Karpas-422 (cell line): ENCODE measurements at places on chromosomes 12 and 14. TPM values are rescaled to one million over a fixed set of nuclear protein-coding genes. Genes with fewer than 3 reads are reported as not detected.
A peak's percentile ranks its signal among the peaks of the same experiment; 100 is the strongest.

DNA sequence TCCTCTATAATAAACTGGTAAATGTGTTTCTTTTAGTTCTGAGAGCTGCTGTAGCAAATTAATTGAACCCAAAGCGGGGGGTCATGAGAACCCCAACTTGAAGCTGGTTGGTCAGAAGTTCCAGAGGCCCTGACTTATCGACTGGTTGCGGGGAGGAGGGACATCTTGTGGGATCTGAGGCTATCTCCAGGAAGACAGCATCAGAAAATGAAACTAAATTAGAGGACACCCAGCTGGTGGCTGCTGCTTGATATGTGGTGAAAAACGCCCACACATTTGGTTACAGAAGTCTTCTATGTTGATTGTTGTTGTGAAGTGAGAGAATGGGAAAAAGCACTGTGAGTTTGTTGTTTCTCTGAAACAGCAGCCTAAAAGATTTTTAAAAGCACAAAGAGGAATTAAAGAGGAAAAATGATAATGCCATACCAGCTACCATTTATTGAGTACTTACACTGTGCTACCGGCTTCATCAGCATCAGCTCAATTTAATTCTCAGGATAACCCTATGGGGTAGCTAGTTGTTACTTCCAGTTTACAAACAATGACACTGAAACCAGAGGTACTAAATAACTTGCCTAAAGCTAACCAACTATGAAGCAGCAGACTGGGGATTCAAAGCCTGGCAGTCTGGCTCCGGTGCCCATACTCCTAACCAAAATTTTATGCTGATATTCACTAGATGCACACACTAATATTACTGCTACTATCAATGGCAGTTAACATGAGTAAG, 24.3 kb downstream of the DDX24 start:
- DNase-seq = no peak

Gene LRTM2
- total RNA-seq = not detected in 2 replicates

DNA sequence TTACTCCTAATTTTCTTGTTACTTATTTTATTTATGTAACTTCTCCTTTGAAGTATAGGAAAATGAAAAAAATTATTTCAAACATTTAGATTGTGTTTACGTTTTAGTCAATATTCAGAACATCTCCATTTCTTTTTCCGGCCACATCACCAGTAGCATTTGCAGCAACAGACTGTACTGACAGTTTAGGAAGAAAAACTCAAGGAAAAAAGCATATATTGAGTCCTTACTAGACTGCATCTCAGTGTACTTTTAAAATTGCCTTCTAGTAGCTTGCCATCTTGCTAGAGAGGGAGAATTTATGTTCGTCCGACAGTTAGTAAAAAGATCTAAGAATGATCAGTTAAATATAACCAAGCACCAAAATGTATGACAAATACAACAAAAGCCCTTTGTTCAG, 625.0 kb upstream of the MIS18BP1 start:
- no peak for DNase-seq

DNA sequence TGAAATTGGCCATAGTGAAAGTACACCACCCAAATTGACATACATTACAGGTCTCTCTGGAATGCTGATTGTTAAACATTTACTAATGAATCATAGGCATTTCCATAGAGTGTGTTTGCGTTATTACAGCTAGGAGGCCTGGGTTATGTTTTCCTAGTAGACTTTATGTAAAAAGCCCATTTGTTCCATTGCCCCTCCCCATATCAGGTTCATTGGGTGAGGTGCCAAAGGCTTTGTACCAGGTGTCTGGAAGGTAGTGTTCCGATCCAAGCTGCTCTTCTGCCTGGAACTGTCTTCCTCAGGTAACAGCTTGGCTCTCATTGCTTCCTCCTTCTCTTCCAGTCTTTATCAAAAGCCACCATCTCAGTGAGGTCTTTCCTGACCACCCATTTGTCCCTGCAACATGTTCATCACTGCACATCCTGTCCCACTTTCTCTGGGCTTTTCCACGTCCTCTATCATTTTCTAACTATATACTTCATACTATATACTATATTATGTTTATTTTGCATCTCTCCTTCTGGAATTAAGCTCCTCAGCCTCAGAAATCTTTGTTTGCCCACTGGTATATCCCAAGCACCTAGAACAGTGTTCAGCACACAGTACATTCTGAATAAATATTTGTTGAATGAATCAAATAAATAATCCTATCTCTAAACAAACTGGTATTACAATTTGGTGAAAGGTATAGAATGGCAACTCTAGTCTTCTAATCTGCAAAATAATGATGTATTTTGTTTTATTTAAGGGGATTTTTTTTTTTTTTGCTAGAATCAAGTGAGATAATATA, 252.3 kb downstream of the KTN1 start:
- DNase-seq = no peak

Gene SYCP3
- not detected in 2 replicates for total RNA-seq

Gene PLCZ1
- total RNA-seq = not detected in 2 replicates

GRCh38 chr14:50089208-50089607, 27.2 kb downstream of the VCPKMT start:
- no peak for DNase-seq

Gene CMA1
- total RNA-seq = not detected in 2 replicates

GRCh38 chr14:21070610-21071224, 613 bp downstream of the ARHGEF40 start:
- DNase-seq = no peak

Gene BICDL1
- 28.5 and 57.6 TPM in 2 replicates for total RNA-seq

Gene MUCL1
- total RNA-seq = not detected in 2 replicates

- DNase-seq = no peak
These were observed 74.2 kb downstream of the SMOC1 start for GRCh38 chr14:69953266-69953915.

GRCh38 chr14:75860561-75861160, 121.1 kb downstream of the TGFB3 start:
- DNase-seq = no peak

DNA sequence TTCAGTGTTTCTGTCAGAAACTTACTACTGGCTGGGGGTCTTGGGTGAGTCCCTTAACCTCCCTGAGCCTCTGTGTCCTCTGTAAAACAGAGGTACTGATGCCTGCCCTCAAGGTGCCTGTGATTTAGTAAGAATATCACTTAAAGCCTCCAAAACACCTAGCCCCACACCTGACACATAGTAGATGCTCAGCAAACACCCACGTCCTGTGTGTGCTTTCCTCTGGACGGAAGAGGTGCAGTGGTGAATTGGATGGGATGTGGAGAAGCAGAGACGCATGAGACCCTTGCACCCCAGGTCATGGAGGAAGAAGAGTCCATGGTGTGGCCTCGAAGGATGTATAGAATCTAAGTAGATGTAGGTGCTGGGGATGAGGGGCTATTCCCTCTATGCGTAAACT, 110.6 kb downstream of the LGMN start:
- DNase-seq = no peak

DNA sequence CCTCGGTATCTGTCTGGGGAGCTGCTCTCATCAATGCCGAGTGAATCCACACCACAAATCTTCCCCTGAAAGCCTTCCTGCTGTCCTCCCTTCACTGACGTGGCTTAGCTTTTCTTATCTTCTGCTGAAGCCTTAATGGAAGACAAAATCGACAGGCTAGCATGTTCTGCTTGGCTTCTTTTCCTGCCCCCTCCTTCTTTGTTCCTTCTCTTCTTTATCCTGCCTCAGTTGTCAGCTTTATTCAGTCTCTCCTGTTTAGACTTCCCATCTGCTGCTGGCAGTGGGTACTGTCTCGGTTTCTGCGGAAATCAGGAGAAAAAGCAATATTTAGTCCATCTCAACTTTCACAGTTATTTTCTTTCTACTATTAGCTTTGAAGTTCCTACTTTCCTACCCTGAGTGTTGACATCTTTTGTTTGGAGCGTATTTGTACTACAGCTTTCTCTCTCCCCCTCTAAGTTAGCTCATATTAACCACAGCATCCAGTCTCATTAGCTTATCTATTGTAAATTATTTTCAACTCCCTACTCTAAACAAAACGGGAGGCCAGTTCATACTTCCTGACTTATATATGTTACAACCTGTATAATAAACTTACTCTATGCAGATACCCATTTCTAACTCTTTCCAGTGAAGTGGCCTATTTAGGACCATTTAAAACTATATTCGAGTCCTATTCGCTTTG, 226.0 kb downstream of the DACT1 start:
- DNase-seq = no peak

DNA sequence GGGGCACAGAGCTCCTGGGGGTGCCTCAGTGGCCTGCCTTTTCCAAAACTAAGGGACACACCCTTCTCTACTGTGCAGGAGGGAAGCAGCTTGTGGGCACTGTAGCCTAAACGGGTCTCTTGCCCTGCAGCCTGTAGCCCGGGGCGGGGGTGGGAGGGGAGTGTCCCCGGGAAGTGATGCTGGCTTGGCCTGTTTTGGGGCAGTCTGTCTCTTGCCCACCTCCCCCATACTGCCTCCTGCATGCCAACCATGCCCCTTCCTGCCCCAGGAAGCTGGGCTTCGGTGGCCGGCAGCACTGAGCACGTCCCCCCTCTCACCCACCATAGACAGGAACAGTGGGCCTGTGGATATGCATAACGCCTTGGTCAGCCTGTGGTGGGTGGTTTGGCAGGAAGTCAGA, 43.4 kb downstream of the PRIMA1 start:
- no peak for DNase-seq

DNA sequence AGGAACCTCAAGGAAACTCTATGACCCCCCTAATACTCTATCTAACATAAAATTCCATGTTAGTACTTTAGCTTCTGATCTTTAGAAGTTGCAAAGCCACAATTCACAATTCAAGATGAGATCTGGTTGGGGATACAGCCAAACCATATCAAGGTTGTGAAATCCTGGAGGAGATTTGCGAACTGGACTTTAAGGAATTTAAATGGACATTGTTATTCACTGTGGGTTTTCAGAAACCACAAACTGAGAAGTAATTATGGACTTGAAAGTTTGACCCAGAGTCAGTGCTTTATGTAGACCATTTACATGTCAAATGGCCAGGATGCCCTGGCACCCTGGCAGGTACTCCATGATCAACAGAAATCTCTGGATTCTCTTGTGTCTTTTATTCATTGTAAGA, 14.2 kb upstream of the CDKL1 start:
- DNase-seq = no peak

GRCh38 chr14:104321802-104322130, 183.4 kb downstream of the KIF26A start:
- no peak for DNase-seq

DNA sequence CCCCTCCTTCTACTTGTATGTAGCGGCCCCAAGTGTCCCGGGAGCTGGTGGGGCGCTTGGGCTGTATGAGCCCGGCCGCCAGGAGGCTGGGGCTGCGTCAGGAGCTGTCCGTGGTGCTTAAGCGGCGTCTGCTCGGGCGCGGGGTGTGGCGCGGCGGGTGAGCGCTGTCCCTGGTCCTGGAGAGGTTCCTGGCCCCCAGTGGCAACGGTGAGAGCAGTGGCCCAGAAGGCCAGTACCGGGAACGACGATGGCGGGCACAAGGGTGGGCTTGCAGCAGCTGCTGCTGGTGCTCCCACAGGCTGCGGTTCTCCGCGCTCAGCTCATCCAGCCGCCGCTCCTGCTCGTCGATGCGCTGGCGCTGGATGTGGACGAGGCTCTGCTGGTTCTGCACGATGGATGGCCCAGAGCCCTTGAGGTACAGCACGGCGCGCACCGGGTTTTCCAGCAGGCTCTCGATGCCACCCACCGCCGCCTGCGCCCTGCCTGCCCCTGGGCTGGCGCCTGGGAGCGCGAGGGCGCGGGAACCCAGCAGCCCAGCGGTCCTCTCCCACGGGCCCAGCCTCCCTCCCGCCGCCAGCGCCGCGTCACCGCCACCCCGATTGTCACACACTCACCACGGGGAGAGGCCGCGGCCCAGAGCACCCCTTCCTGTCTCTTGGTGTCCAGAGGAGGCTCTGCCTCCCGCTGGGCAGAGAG, 41.9 kb upstream of the FKBP4 start:
- peak; percentile 68 for DNase-seq

GRCh38 chr12:95182868-95183415, 34.3 kb downstream of the FGD6 start:
- no peak for DNase-seq

- DNase-seq = no peak
These were observed 17.3 kb downstream of the DHX37 start for GRCh38 chr12:124971603-124972002.

GRCh38 chr12:24895612-24896011, 53.3 kb downstream of the BCAT1 start:
- no peak for DNase-seq

DNA sequence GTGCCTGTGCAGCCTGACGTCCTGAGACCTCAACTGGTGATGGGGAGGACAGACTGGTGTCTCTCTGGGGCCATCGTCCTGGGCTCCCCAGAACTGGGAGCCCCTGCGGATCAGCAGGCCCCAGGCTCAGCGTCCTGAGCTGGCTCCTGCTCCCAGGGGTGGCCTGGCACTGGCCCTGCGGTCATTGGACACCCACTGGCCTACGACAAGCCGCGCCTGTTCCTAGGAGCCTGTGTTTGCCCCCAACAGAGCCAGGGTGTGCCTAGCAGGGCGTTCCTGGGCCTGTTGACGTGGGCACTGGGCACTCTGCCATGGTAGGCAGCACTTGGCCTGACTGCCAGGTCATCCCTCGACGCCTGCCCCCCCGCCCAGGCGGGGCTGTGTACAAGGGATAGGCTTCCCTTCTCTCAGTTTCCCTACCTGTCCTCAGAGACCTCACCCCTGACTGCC, 8.4 kb downstream of the ADSS1 start:
- DNase-seq = no peak

Gene C14orf39
- not detected in 2 replicates for total RNA-seq

- DNase-seq = no peak
These were observed 2.9 kb downstream of the GLIPR1 start for GRCh38 chr12:75483431-75483830.

GRCh38 chr12:89091293-89091841, 260.9 kb downstream of the DUSP6 start:
- no peak for DNase-seq

DNA sequence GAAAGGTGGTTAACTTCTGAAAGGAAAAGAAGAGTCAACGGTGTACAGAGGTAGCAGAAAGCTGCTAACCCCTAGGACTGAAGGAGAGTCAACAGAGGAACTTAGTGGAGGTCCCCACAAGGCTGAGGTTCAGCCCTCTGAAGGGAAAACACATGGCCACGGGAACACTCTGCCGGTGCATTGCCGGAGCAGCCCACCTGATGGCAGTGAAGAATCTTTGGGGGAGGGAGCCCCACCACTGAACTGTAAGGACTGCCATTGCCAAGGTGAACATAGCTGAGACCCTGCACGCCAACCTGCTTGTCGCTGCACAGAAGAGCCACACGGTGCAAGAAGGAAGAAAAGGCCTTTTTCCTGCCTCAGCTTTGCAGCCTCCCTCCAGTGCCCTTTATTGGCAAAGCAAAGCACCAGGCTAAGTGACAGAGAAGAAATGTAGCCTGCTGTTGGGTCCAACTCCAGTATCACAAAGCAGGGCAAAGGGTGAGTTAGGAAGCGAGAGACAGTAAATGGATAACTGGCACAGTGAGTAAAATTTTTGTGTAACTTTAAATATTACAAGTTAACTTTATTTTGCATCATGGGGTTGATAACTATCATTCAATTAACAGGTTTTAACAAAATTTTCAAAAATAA, 76.9 kb downstream of the LIN52 start:
- DNase-seq = no peak

Gene ZBTB39
- 10.0 and 10.7 TPM in 2 replicates for total RNA-seq

DNA sequence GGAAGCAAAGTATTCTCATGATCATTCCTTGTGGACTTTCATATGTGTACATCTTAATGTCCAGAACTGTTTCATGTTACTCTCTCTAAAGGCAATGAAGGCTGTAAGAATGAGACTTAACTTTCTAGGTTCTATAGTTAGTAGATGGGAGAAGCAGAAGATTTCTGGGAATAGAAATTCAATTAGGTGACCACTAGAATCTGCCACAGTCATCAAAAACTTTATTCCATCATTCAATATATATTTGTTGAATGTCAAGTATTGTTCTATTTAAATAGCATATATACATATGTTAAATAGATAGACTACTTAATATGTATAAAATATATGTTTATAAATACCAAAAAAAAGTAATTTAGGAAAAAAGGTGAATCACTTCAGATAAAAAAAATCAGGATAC, 972.9 kb downstream of the SLC6A15 start:
- no peak for DNase-seq
